ENCODE measurements at places on chromosomes 6 and 20. TPM values are rescaled to one million over a fixed set of nuclear protein-coding genes. Genes with fewer than 3 reads are reported as not detected.

CLIC1 gene
- 480 TPM for total RNA-seq

DNA sequence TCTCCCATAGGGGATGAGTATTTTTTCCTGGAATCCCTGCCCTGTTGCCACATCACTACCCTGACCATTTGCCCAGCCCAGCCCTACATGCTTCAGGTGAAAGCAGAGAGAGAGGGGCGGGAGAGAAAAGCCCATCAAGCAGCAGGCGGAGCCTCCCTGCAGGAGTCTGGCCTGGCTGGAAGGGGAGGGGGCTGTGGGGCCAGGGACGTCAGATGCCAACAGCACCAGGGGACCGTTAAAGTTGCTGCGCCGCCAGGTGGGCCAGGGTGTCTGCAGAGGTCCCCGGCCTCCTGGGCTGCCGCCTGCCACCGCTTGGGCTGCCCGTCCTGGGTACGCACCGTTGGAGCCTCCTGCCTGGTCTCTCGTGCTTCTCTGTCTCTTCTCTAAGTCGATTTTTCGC, 757 bp upstream of the R3HDML start:
- no peak for DNase-seq

FAM184A gene
- 0.26 TPM for total RNA-seq

GDAP1L1 gene
- total RNA-seq, result not detected

KCTD20 gene
- total RNA-seq, result 31.1 TPM

Data from bronchial epithelial cell (primary cell).